ENCODE measurements at places on chromosomes 6 and 20.
A peak's percentile ranks its signal among the peaks of the same experiment; 100 is the strongest.

- DNase-seq = no peak
Measured at GRCh38 chr6:21159465-21159864, 434.1 kb upstream of the SOX4 start.

DNA sequence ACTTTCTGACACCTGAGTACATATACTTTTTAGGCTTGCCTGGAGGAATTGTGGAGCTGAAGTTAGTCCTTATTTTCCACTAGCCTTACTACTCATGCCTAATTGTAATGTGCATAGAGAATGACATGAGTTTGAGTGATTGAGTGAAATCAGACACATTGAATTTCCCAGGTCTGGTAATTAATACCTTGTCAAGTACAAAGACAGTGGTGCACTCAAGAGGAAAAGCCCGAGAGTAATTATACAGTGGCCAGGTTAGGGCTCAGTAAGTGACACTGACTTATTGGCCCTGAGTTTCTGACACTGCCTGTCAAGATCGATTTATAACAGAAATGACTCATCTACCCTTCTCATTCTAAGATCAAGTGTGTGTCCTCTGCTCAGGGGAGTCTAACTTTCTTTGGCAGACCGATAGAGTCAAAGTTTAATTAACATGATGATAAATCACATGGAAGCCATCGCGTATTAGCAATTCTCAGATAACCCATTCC lies 288.3 kb downstream of the TPBG start:
- DNase-seq = no peak

DNA sequence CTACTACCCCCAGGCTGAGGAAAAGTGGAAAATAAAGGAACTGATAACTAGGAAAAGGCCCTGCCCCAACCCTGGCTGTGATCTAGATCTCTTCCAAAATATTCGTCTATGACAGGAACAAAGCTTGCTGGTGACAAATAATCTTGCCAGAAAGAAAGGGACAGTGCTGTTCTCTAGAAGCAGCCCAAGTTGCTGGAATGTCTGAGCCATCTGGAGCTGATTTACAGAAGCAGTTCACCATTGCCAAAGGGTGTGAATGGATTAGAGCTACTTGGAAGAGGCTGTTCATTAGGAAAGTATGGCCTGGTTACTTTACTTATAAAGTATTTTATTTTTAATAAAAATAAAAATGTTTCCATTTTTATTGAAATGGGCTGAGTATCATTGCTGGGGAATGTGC lies 146.3 kb downstream of the EPM2A start:
- no peak for DNase-seq

GRCh38 chr6:110102411-110102810 lies 77.1 kb downstream of the WASF1 start:
- no peak for DNase-seq

DNA sequence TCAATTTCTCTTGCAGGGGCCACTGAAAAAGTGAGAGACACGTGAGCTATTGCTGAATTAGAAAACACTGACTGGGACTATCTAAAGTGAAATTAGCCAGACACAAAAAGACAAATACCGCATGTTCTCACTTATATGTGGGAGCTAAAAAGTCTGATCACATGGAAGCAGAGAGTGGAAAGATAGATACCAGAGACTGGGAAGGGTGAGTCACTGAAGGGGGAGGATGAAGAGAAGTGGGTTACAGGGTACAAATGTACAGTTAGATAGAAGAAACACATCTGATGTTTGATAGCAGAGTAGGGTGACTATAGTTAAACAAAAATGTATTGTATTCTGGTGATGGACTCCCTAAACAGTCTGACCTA lies 13.4 kb downstream of the CST3 start:
- no peak for DNase-seq

DNA sequence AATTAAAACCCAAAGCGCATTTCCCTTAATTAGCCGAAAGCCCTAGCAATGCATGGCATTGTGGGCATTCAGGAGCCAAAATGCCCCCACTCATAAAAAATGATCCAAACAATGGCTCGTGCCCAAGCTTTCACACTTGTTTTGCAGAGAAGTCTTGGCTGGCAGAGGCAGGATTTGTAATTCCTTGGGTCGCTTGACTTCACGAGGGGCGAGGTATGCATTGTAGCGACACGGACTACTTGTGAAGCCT lies 613 bp upstream of the SASH1 start:
- DNase-seq = no peak

DNA sequence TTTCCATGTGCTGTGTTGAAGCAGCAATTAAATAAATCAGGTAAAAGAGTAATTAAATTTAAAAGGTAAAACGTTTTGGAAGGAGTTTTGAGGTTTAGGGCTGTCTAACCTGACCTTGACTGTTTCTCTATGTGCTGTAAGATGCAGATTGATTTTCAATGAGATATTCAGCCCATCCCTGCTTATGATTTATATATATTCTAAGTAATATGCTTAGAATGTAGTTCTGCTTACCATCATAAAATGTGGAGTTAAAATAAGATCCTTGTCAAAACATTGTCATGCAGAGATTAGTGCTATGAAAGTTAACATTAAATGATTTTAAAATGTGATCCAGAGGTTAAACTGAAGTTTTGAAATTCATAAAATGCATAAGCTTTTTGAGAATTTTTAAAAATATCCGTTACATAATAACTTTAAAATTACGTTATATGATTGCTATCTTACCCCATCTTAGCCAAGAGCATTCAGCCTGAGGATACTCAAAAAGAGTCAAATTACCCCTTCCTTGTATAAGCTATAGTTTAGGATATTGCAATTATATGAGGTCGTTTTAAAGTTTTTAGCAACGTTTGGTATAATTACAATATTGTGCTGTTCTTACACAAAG lies 122.5 kb downstream of the MTHFD1L start:
- no peak for DNase-seq

GRCh38 chr6:90190131-90190530 lies 106.5 kb downstream of the BACH2 start:
- DNase-seq = no peak

- peak; percentile 34 for DNase-seq
Measured at GRCh38 chr6:26017632-26017966, 55.0 kb downstream of the TRIM38 start.

GRCh38 chr6:2804516-2804915 lies 37.1 kb downstream of the SERPINB1 start:
- no peak for DNase-seq

GRCh38 chr6:70874181-70874913 lies 82.5 kb downstream of the B3GAT2 start:
- DNase-seq = no peak

- no peak for DNase-seq
Measured at GRCh38 chr6:14092316-14092715, 25.3 kb upstream of the CD83 start.

GRCh38 chr6:81487489-81487888 lies 265.0 kb downstream of the TENT5A start:
- DNase-seq = no peak

- no peak for DNase-seq
Measured at GRCh38 chr6:144113366-144113765, 18.0 kb upstream of the SF3B5 start.

DNA sequence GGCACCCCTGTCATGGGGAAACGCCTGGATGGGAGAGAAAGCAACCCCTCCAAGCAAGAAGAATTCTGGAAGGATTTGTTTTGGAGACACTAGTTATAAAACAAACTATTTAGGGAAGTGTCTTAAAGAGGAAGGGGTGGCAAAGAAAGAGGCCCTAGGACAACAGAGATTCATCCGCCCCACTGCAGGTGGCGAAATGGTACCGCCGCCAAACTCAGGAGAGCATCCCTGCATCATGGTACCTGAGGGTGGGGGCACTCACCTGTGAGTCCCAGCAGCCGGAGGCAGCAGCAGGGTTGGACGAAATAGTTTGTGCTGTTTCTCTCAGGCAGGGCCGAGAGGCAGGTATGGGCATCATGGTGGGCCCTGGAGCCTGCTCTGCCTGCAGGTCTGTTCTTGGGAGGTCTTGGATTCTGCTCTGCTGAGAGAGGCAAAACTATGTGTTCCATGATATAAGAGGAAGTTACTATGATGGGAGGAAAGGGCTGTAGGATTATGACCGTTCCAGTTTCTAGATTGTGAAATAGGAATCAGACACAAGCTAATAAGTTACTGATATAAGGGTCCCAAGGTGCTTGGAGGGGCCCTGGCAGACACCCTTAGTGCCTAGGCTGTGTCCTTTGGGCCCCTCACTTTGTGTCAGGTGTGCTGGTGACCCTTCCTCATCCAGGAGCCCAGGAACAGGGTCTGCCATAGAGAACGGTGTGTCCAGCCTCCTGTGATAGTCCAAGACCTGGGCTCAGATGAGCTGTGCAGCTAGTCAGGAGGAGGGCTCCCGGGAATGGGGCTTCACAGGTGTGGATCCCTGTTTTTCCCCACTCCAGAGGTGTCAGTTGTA lies 20.4 kb downstream of the SIRPD start:
- DNase-seq = no peak

GRCh38 chr6:99350573-99350972 lies 1.1 kb upstream of the FAXC start:
- DNase-seq = no peak

DNA sequence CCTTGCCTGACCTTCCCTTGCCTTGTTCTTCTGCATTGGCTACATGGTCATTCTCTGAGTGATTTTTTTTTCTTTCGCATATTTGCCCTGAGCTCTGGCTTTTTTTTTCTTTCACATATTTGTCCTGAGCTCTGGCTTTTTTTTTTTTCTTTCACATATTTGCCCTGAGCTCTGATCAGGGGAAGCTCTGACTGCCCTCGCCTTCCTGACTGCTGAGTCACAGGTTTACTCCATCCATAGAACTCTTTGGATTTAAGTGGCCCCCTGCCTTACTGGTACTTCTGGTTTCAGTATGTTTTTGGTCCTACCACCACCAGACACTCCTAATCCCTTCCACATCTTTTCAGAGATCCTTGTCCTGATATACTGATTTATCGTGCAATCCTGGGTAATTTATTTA lies 201.1 kb downstream of the OGFRL1 start:
- no peak for DNase-seq

DNA sequence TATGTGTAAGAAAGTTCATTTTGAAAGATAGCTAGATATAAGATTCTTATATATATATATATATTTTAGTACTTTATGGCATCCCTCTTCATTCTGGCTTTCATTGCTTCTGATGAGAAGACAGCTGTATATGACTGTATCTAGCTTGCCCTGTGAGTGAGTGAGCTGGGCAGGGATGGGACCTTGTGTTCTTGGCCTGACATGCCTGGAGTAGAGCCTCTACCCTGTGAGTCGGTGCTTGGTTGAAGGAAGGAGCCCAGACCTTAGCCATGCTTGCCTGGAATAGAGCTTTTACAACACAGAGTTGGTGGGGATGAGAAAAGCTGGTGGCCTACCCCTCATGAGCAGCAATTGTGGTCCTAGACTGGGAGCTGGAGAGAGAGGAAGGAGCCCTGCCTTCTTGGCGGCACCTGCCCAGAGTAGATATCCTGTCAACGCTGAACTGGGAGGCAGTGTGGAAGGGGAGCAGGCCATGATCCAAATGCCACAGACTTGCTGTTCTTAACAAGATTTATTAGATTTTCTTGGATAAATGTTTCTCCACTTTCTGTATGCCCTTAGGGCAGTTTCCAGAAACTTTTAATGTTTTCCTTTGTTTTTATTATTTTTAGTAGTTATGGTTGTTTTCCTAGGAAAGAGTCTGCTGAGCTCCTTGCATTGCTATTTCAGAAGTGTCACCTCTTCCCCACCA lies 31.6 kb downstream of the FIG4 start:
- no peak for DNase-seq

DNA sequence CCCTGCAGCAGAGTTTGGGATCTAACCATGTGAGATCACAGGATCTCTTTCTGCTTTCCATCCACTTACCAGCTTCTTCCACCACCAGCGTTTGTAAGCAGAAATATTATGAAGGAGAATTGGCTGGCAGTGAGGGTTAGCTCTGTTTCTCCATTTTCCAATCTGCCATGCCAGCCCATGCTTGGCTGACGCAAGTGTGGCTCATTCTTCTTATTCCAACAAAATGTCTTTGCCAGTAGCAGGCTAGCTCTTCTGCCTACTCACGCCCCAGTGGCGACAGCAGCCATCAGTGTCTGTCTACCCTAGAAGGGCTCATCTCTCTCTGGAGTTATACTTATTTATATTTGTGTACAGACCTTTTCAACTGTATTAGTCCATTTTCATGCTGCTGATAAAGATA lies 286.2 kb downstream of the FARS2 start:
- DNase-seq = no peak

- no peak for DNase-seq
Measured at GRCh38 chr6:81844686-81845085, 92.2 kb upstream of the TENT5A start.

GRCh38 chr20:20489648-20490341 lies 121.9 kb downstream of the INSM1 start:
- no peak for DNase-seq

DNA sequence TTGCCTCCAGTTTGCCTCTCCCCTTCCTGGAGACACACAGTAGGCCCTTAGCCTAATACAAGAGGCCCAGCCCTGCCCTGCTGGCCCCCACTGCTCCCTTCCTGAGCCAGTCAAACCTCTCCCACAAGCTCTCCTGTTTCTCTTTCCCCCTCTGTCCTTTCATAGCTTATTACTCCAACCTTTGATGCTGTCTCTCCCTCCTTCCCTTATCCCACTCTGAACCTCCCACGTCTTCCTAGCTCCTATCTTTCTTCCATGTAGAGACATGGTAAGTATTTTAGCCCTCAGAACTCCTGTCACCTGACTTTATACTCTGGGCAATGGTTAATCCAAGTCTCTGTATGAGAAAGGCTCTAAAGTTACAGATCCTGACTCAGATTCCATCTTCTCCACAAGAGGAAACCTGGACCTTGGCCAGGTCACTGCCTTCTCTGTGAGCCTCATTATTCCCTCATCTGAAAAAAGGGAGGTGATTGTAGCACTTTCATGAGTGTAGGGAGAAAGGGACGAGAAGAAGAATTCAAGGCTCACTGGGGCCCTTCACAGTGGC lies 6.7 kb downstream of the TGIF2 start:
- DNase-seq = no peak

DNA sequence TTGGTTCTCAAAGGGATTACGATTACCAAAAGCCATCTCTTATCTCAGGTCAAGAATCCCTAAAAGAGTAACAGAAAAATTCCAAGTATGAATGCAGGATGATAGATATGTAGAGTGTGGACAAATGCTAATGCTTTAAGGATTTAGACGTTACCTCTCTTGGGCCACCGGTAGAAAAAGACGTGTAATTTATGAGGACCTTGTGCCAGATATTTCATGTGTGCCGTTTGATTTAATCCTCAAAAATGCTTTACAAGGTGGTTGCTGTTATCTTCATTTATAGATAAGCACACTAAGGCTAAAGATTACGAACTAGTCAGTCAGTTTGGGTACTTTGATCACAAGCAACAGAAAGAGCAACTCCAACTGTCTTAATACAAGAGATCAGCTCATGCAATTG lies 370.8 kb upstream of the JAG1 start:
- DNase-seq = no peak
